ENCODE measurements at places on chromosomes 5 and 9.

DNA sequence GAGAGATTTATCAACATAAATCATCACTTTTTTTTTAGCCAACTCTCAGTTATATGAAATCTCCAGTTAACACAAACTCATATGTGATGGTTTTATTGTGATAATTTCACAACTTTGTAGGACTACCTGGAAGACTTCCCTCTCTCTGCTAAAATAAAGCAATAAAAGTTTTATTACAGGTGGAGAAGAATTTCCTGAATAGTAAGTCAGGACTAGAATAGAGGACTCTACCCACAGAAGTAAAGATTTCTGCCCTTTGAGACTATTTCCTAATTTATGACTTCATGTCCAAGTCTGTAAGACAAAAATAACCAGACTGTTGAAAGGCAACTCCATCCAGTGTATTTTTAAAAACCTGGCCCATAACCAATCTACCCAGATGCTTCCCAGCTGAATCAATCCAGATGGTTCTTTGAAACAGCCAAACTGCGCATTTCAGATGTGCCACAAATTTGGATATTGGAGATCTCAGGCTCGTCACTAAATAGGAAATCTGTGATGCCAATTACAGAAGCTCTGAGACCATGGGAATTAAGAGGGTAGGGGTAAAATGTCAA lies 234.0 kb upstream of the NMUR2 start:
- DNase-seq: no peak

DNA sequence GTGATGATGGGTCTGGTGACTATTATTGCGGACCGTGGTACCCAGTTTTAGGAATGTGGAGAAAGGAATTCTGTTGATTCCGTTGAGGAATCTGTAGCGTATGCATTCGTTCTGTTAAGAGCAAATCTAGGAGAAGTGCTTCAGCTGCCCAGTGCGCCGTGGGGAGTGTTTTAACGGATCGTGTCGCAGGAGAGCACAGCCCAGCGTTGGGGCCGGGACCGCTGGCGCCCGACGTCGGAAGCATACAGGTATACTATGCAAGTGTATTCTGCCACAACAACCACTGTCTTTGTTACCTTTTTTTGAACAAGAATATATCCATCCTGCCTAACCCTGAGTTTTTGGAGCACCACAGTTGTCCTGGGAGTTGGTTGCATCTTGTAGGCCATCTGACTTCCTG lies 42.7 kb downstream of the TENT4A start:
- no peak for DNase-seq

GRCh38 chr9:82939451-82939850 lies 123.5 kb downstream of the RASEF start:
- no peak for DNase-seq

DNA sequence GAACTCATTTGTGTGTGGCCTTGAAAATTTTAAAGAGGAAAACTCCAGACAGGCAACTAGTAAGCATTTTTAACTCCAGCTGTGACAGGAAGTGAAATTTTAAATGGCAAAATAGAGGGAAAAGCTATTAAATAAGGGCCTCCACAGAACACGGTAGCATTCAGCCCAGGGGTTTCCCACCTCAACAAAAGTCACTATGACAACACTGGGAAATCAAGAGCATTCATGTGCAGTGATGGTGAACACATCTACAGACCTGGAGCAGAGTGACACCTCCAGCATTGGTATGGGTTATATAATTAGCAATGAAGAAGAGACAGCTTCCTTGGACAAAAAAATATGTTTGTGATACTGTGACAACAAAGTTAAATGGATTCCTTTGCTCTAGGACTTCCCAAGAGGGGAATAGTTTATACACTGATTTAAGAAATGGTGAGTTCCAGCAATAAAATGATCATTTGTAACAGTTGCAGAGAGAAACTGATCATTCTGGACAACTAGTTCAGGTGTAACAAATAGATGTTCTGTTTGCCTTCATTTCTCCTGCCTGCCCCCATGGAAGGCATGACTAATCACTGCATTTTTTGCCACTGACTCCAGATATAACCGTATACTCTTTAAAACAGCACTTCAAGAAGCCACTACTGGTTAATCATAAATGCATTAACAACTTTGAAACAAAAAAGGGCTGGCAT lies 93.3 kb upstream of the SLC44A1 start:
- DNase-seq: no peak

GRCh38 chr9:419571-420171 lies 205.0 kb downstream of the DOCK8 start:
- no peak for DNase-seq

GRCh38 chr5:3619579-3619978 lies 23.9 kb downstream of the IRX1 start:
- DNase-seq: no peak

- DNase-seq: no peak
These were observed 456.9 kb downstream of the TAF11L14 start for GRCh38 chr5:18091142-18091541.

DNA sequence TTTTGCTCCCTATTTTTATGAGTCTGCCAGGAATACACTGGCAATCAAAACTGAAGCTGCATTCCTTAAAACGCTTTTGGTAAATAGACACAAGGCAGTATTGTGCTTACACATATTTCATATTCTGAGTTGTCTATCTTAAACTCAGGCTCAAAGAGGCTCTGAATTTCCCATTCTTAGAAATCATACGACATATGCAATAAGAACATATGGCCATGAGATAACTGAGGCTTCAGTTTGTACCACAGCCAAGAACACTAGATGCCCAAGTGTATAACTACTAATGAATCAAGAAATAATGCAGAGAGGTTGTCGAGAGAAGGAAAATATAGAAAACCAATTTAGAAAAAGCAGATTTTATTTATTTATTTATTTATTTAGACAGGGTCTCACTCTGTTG lies 357.4 kb downstream of the NDUFS4 start:
- no peak for DNase-seq

- DNase-seq: no peak
These were observed 45.6 kb downstream of the GNAQ start for GRCh38 chr9:77985996-77986395.

DNA sequence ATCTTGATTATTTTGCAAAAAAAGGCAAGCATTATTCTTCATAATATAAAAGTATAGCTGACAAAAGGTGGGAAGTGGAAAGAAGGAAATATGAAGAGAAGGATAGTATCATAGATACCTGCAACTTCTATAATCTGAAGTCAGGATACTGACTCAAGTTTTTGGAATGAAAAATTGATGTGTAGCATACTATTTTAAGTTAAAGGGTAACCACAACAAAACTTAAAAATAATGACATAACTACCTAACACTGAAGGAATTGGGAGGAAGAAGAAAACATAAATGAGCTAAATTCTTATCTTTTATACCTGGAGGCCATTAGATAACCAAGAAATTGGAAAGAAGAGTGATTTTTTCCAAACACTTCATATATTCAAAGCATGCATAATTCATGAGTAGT lies 51.8 kb upstream of the TLE1 start:
- DNase-seq: no peak

DNA sequence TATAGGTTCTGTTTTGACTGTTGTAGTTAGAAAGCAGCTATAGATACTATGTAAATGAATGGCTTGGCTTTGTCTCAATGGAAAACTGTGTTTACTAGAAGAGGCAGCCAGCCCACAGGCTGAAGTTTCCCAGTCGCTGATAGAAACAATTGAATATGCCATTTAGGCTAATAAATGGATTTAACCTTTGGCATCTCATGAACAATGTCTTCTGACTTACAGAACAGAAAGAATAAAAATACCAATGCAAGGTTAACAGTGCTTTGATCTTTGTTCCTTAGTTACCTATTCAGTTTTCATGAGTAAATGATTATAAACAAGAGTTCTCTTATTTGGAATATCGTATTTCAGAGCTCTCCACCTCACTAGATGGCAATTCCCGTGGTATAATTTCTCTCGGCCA lies 120.6 kb downstream of the PAM start:
- no peak for DNase-seq

- DNase-seq: no peak
These were observed 39.6 kb upstream of the RXRA start for GRCh38 chr9:134286471-134287245.

GRCh38 chr9:96667363-96667728 lies 12.2 kb upstream of the PRXL2C start:
- DNase-seq: no peak
